ENCODE measurements at places on chromosomes 6 and 20.

DNA sequence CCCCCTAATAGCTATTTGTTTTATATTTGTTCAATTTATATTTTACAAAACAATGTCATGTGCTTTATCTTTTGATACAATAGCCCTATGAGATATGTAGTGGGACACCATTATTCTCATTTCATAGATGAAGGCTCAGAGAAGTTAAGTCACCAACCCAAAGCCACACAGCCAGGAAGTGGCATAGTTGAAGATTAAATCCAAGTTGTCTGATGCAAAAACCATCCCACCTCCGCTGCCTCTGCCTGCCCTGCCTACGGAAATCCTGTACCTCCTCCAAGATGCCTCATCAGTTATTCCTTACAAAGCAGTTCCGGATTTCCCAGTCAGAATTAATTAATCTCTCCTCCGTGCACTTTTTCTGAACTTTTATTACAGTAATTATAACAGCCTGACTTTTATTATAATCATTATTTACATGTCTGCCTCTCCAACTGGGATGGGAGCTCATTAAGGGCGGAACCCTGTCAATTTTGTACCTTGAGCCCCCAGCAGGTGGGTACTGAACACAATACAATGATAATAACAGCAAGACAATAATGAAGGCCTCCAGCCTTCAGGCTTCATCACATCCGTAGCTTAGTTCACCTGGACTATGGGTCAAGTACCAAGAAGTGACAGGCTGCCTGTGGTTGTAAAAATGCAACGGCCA lies 54.7 kb downstream of the LRFN2 start:
- no peak for DNase-seq

DNA sequence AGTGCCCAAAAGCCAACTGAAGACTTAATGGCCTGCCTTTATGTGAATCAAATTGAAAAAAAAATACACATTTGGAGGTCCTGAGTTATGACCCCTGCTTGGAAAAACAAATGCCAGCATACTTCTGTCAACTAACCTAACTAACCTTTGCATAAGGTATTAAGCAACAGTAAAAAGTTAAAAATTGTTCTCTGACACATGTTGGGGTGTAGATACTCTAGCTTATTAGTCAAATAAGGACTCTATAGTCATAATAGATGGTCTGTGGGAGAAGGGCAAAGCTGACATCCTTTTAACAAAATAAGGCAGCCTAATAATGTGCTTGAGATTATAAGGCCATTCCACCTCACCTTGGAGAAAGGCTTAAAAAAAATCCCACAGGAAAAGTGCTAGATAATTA lies 140.5 kb downstream of the HIVEP2 start:
- DNase-seq, result no peak

- no peak for DNase-seq
Observed at GRCh38 chr6:50822078-50822476, 3.4 kb downstream of the TFAP2B start.

GRCh38 chr6:15675536-15676220 lies 12.8 kb upstream of the DTNBP1 start:
- DNase-seq, result no peak

- no peak for DNase-seq
Observed at GRCh38 chr6:68196645-68197044, 438.4 kb upstream of the ADGRB3 start.

DNA sequence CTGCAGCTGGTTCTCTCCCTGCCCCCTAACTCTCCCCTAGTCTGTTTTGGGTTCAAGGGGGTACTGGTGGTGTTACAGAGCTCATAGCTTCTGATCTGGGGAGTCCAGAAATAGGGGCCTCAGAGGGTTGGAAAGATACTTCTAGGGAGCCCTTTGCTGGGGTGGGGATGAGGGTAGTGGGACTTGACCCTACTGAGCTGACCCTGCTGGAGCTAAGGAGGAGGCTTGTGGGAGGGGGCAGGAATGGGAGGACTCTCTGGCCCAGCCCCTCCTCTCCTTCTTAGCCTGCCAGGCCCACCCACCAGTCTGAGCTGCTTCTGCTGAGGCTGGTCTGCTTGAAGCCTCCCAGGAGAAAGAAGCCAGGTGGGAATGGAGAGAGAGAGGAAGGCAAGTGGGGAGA lies at the start of gene EGFL8:
Gene EGFL8, plus strand, starts transcription at position 301 of the 400 bp plus-strand sequence. CDS start 1,571 bp downstream, outside the sequence.
- DNase-seq, result no peak

GRCh38 chr6:136717716-136717990 lies 74.6 kb downstream of the MAP3K5 start:
- DNase-seq, result no peak

DNA sequence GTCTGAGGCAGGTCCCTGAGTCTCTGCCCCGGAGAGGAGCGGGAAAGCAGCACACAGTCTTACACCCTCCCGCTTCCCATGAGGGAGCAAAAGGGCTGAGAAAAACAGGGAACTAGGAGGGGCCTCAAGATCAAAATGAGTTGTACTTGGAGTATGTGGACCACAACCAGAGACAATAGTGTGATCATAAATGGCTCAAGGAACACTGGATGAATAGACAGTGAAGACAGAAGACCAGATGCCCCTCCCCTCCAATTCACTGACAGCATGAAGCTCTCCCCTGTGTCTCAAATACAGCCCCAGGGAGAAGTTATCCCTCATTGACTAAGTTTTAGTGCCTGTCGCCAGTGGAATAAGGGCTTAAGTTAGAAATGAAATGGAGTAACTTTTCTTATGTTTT lies 191.0 kb downstream of the TFAP2A start:
- no peak for DNase-seq

DNA sequence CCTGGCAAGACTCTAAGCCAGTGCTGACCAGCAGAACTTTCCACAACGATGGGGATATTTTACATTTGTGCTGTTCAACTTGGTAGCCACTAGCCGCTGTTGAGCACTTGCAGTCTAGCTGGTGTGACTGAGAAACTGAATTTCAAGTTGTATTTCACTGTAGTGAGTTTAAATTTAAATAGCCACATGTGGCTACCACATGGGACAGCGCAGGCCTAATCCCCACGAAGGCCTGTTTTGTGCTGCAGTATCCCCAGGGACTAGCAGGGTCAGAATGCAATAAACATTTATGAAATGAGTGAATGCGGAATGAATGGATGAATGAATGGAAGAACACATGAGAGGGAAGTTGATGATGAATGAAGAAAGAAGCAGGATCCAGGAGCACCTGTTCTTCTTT lies 115.8 kb downstream of the TRERF1 start:
- no peak for DNase-seq

GRCh38 chr6:37373822-37374471 lies 20.2 kb downstream of the RNF8 start:
- no peak for DNase-seq

GRCh38 chr20:44747166-44748004 lies 1.7 kb downstream of the KCNK15 start:
- peak; percentile 21 for DNase-seq

DNA sequence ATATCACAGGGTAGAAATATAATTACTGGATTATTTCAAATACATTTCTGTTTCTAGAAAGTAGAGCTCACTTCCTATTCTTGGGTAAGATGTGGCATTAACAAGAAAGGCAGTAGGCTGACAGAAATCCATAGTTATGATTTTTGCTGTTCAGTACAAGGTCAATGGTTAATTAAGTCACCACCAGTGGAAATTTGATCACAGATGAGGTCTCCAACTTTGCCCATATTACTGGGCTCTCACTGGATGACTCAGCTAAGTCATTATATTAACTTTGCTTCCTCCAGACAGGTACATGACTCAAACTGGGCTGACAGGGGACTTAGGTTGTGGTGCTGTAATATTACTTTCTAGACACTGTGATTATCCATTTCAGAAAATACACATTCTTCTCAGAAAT lies 212.4 kb downstream of the GRIK2 start:
- DNase-seq, result no peak

DNA sequence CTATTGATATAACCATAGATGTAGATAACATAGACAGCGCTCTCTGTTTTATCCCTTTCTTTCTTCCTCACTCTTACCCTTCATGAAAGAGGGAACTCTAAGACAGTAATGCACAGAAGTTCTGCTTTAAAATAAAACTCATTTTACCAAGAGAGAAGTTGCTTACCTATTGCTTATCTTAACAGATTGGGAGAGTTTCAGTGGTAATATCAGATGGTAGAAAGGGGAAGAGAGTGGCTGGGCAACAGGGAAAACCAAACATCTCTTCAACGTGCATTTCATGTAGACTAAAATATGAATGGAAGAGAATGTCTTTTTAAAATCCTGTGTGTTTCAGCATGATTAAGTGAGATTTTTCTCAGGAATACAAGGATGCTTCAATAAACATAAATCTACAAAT lies 45.3 kb upstream of the SIRPG start:
- DNase-seq, result no peak

GRCh38 chr20:13736436-13737191 lies 48.1 kb downstream of the ESF1 start:
- no peak for DNase-seq

DNA sequence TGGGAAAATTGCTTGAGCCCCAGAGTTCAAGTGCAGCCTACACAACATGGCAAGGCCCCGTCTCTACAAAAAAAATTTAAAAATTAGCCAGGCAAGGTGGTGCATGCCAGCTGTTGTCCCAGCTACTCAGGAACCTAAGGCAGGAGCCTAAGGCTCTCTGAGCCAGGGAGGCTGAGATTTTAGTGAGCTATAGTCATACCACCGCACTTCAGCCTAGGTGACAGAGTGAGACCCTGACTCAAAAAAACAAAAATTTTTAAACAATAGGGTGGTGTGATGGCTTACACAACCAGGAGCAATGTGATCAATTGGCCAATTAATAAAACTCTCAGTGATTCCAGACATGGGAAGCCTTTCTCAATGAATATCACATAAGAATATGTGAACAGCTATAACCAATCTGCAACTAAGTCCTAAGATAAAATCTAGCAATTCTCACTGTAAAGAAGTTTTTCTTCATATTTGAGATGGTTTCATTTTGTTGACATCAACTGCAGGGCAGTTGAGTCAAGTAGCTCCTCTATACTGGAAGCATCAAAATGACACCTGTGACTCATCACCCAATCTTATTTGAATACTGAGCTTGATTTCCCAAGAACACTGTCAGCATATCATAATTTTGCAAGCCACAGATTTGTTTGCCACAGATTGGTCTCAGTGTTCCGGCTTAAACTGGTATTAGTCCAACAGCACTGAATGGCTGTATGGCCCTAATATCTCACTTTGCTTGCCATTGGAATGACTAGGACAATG lies 169.0 kb upstream of the GJE1 start:
- DNase-seq, result no peak

- no peak for DNase-seq
Observed at GRCh38 chr6:158027590-158028285, 46.1 kb downstream of the SYNJ2 start.

DNA sequence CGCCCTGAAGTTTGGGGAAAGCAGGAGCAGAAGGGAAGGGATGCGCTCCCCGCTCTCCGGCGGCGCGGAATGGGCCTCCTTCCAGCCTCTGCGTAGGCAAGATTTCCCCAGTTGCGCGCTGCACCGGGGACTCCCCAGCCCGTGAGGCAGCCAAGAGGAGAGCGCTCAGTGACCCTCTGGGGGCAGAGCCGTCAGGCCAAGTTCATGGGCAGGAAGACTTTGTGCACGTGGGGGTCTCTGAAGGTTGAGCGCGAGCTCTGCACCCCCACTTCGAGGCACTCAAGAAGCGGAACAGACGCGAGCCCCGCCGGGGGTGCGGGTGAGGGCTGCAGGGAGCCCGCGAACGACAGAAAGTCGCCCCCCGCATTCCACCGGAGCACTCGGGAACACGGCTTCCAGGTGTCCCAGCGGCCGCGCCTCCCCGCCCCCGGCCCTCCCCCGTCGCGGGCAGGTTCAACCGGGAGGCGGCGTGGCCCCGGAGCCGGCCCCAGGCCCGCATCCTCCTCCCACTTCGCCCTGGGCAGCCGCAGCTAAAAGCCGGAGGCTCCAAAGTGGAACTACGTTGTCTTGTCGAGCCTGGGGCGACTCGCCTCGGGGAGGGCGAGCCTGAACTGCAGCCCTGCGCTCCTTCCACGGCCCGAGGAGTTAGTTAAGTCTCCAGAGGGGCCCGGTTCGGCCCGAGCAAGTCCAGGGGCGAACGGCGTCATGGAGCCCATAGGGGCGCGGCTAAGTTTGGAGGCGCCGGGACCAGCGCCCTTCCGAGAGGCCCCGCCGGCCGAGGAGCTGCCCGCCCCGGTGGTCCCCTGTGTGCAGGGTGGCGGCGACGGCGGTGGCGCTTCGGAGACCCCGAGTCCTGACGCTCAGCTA lies at the start of gene PPP1R3G:
Gene PPP1R3G, plus strand, starts transcription at position 561 of the 867 bp plus-strand sequence. Its CDS starts 145 bp downstream, at position 706.
- no peak for DNase-seq

DNA sequence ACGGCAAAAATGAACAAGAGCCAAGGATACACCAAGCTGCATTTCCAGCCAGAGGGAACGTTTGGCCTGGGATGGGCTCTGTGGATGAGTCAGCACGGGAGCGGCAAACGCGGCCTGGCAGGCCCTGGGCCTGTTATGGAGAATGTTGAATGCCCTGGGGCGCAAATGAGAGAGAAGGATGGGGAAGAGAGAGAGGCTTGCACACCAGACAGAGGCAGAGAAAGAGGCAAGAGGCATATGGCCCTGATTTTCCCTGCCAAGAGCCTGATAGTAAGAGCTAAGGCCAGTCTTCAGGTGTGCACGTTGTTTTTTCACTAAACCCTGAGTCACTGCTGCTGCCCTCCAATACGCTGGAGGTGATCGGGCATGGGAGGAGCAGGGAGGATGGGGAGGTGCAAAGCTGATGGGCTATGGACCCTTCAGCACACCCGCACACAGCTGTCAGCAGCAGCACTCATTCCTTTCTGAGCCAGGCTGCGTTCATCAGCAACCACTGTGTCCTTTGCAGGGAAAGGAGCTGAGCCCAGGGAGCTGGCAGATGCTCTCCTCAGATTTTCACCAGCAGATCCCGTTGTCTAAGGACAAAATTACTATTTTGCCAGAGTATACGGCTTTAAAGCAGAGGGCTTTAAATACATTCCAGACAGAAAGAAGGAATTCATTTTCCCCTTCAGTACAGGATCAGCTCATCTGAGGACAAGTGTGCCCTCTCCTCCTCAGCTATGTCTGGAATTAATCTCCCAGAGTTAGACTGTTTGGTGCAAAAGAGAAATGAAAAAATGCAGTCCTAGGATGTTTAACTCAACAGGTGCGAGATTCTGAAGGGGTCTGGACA lies 61.7 kb upstream of the SLC22A23 start:
- DNase-seq, result no peak

DNA sequence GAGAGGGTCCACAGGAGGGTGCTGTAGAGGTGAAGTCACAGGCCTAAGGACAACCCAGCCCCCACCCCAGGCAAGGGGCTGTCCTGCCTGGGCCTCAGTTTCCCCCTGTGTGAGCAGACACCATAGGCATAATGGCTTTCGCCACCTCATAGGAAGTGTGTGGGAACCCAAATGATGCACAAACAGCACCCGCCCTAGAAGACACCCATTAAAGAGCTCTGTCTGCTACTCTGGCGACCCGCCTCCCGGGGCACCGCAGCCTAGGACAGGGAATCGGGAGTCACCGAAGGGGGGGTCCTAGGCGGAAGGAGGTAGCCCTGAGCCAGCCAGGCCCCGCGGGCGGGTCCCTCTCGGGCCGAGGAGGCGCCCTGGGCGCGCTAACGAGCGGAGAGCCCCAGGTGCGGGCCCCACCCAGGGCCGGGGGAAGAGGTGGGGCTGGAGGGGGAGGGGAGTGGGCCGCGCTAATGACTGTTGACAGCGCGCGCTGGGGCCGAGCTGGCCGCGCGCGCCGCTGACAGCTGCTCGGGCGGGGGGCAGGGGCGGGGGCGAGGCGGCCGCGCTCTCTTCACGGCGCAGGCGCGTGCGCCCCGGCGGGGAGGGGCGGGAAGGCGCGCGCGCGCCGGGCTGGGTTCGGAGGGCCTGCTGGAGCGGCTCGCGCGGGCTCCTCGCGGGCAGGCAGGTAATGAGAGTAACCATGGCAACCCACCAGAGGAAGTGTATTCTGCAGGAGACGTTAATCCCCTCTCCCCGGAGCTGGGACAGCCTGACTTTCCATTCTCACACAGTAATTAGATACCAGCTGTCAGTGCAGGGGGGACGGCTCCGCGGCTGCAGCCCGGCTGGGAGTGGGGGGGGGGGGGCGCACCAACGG lies 48.9 kb downstream of the NOL4L start:
- peak; percentile 77 for DNase-seq

Measured in effector memory CD4-positive, alpha-beta T cell (primary cell).